ENCODE measurements at places on chromosomes 12 and 14.

- no peak for DNase-seq
These were observed 2.3 kb downstream of the TMEM63C start for GRCh38 chr14:77183896-77184295.

- no peak for DNase-seq
These were observed 69.3 kb upstream of the C14orf180 start for GRCh38 chr14:104510216-104510615.

- no peak for DNase-seq
These were observed 35.0 kb downstream of the SLC17A8 start for GRCh38 chr12:100391856-100392255.

GRCh38 chr14:59013672-59014298 lies 174.7 kb upstream of the DAAM1 start:
- no peak for DNase-seq

- DNase-seq: no peak
These were observed 4.9 kb downstream of the SH2B3 start for GRCh38 chr12:111410431-111411184.

- no peak for DNase-seq
These were observed 11.5 kb downstream of the DCP1B start for GRCh38 chr12:1992732-1993131.

DNA sequence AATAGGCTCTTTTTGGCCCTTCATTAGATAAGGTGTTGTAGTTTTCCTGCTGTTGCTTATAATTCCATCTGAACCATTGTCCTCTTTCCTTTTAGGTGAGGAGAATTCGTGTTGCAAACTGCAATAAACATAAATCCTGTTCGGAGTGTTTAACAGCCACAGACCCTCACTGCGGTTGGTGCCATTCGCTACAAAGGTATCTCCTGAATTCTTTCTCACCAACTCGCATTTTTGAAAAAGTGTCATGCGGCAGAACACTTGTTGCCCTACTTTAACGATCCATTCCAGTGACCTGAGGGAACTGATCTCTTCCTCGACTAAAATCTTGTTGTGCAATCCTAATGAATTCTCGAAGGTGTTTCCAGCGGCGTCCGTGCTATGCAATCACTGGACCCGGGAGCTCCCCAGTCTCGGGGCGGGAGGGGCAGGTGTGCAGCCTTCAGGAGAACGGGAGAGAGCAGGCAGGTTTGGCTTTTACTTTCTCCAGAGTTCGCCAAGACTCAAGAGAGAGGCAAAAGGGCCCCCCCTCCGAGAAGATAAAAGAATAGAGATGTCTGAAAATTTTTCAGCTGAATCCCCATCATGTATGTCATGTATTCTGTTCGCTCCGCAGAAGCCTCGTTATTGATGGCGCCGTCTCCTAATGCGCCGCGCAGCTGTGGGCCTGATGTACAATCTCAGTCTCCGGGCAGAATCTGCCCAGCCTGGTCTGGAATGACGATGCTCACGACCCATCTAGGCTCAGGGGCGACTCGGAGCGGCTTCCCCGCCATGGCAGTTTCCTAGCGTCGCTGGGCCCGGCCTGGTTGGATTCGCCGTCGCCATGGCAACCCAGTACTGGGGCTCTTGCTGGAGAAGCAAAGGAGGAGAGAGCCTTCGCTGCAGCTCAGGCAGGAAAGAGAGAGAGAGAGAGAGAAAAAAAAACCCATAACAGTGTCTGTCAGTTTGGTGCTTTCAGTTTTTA lies 38.2 kb downstream of the PLXNC1 start:
- DNase-seq: peak; percentile 69

GRCh38 chr14:26389646-26390508 lies 208.0 kb downstream of the NOVA1 start:
- DNase-seq: peak; percentile 47

DNA sequence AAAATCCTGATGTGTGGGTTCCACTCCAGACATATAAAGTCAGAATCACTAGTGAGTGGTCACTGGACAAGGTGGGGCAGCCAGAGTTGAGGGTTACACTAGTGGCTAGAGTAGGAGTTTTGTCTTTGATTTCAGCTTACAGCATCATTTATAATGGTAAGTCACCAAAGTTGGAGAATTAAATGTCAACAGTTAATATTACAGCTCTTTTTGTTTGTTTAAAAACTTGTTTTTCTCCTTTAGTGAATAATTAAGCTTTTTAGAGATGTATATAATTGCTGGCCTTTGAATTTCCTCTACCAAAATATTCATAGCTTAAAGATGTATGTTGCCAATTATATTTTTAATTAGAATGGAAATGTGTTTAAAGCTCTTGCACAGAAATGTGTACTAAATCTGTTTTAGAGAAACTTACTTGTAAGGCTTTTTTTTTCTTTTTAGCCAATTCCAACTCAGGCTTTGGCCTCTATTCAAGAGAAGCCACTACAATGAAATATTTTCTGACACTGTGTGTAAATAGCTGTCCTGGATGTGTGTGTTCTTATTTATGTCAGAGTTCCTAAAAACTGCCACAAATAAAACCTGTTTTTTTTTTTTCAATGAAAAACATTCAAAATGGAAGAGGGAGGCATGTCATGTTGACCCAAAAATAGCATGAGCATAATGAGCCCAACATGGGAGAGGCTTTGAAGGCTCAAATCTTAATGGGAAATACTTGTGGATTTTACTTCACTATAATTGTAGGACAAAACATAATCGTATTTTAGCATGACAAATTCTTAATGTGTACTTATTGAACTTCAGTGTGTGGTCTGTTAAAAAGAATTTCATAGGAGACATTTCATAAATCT lies 92.2 kb downstream of the TBC1D30 start:
- no peak for DNase-seq

DNA sequence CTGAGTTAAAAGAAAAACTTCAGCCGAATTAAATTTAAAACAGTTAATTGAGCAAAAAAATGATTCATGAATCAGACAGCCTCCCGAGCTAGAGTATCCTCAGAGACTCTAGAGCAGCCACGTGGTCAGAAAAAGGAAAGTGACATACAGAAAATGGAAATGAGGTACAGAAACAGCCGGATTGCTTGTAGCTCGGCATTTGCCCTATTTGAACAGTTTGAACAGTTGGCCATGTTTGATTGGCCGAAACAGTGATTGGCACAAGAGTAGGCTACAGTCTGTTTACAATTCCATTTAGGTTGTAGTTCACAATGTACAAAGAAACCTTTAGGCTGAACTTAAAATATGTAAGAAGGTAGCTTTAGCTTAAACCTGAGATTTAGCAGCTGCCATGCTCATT lies 12.9 kb upstream of the OXA1L start:
- DNase-seq: no peak

DNA sequence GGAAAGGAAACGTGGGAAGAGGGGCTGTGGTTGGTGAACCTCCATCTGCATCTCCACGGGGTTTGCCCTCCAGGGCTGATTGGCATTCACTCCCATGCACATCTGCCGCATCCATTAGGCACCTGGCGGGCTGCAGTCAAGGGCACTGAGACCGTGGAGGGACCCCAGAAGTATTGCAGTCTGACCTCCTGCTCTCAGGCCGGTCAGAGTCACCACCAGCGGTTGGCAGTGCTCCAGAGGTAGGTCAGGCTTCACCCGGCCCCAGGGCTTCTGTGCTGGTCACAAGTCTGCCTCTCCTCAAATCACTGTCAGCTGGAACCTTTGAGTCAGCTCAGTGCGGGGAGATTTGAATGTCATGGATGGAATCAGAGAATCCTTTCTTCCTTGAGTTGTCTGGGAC lies 132.3 kb downstream of the PAPOLA start:
- DNase-seq: no peak

GRCh38 chr14:82642425-82642824 lies 1108.8 kb upstream of the SEL1L start:
- DNase-seq: peak; percentile 9

DNA sequence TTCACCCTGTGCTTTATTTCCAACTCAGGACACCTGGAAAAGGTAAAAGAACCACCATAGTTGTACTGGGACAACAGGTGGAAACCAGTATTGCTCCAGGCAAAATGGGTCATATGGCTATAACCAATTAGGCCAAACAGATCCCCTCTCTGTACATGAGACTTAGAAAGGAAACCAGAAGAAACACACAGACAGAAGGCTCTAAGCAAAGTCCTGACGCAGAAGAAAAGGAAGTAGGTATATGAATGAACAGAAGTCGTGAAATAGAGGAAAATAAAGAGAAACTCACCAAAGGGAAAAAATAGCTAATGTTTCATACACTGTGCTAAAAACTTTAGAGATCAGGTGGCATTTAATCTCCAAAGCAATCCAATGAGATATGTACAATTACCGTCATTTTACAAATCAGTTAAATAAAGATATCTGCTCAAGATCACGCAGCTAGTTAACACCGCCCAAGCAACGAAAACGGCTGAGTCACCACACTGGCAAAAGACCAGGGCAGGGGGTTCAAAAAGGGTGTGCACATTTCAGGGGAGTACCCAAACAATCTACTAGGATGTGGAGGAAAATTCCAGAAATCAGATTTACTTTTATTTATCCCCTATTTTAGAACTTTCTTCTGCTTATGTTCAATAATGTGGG lies 82.3 kb downstream of the ITPR2 start:
- DNase-seq: no peak

GRCh38 chr12:123763093-123763492 lies 992 bp downstream of the DNAH10 start:
- DNase-seq: no peak

DNA sequence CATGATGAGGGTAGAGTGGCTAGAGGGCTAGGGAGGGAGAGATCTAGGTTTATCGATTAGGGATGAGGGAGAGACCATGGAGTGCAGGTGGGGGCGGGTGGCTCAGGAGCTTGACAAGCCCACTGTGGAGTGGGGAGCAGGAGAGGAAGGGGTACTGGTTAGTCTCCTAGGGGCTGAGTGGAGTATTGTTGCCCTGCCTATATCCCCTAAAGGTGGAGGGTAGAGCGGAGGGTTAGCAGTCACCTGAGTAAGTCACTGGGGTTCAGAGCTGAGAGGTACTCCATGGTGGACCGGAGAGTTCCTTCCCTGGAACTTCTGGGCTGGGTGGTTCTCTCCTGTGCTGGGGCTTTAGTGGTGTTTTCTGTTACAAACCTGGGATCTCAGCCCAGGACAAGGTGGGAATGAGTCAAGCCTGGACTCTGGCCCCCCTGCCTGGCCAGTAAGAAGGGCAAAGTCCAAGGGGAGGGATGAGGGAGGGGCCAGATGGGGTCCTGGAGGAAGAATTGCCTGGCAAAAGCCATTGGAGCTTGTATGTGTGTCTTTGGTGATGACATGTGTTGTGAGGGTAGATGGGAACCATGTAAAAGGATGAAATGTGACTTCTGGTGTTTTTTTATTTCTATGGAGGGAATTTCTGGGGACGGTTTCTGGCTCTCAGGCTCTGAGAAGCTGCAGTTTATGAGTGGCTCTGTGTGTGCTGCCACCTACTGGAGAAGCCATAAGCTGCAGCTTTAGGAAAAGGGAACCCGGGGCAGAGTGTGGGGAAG lies at the start of gene CIDEB:
CIDEB (minus strand) TSS at position 403 of the 767 bp plus-strand sequence; CDS start at position 284, 119 bp downstream.
- peak; percentile 52 for DNase-seq

- no peak for DNase-seq
These were observed 310.0 kb downstream of the ZFP36L1 start for GRCh38 chr14:68482772-68483395.

GRCh38 chr14:91925001-91925726 lies 22.3 kb downstream of the FBLN5 start:
- DNase-seq: peak; percentile 93

- DNase-seq: no peak
These were observed 71.7 kb downstream of the HMGA2 start for GRCh38 chr12:65895759-65896656.

GRCh38 chr14:23386999-23387398 lies 10.2 kb downstream of the CMTM5 start:
- DNase-seq: no peak

DNA sequence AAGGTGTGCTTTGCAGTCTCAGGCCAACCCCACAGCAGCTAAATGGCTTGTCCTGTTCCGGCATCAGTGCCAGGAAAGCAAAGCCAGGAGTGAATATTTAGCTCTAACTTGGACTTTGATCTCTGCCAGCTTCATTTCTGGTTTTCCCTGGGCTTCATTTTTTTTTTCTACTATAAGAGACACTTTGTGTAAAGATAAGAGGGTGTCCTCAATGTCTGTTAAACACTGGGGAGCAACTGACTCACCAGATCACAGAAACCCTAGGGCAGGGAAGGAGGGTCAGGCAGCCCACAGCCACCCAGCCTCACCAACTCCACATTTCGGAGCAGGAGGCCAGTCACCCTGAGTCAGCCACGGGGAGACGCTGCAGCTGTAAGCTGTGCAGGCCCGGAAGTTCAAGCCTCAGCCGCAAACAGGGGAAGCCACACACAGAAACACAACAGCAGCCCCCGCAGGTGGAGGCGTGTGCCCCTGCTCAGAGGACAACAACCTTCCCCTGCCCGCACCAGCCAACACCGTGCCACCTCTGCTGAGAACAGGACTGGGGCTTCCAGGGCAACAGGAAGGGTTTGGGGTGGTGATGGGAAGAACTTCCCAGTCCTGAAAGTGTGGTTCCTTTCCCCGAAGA lies 6.3 kb downstream of the TNFRSF1A start:
- DNase-seq: peak; percentile 79

- DNase-seq: peak; percentile 61
These were observed 117.3 kb downstream of the BTG1 start for GRCh38 chr12:92028441-92028709.

DNA sequence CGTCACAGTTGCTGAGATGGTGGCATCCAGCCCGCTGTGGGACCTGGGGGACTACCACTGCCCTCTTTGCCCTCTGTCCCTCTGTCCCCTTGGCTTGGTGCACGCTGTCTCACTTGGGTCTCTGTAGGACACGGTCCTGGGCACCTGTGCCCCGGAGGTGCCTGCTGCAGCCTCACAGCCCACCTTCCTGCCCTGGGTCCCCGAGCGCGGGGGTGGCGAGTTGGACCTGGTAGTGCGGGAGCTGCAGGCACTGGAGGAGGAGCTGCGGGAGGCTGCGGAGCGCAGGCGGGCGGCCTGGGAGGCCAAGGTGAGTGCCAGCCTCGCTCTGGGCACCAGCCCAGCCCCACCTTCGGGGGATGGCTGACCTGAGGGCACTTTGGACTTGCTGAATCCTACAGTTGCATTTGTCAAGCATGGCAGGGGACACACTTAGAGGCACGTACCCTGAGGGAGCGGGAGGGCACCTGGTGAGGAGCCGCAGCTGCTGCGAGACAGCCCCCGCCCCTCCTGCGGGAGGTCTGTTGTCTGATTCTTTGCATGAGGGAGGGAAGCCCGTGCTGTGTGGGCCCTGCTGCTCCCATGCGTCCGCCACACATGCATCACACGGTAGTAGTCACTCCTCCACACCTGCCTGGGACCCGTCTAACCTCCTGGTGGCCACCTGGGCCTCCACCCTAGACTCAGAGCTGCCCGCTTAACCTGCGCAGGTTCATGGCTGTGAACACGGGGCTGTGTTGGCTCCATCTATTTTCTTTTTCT lies 6.8 kb downstream of the TEDC1 start:
- DNase-seq: no peak
